NCI-H146 (cell line): ENCODE measurements at places on chromosomes 1 and 21.

DNA sequence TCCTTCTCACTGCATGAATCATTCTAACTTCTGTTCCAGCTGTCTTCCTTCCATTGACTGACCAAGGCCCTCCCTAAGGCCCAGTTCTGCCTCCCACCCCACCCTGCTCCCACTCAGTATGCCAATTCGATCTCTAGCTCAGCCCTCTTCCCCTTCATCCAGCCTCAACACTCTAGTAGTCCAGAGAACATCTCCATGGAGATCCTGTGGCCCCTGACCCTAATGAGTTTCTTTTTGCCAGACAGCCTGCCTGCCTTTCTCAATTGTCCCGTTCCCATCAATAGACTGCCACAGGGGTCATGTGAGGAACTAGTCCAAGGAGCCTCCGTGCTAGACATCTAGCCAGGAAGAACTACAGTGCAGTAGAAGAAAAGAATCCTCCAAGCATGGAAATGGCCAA is 26.4 kb downstream of the RRAGC start:
- DNase-seq, result no peak

GRCh38 chr1:218558271-218558810 is 213.2 kb downstream of the TGFB2 start:
- DNase-seq, result no peak

DNA sequence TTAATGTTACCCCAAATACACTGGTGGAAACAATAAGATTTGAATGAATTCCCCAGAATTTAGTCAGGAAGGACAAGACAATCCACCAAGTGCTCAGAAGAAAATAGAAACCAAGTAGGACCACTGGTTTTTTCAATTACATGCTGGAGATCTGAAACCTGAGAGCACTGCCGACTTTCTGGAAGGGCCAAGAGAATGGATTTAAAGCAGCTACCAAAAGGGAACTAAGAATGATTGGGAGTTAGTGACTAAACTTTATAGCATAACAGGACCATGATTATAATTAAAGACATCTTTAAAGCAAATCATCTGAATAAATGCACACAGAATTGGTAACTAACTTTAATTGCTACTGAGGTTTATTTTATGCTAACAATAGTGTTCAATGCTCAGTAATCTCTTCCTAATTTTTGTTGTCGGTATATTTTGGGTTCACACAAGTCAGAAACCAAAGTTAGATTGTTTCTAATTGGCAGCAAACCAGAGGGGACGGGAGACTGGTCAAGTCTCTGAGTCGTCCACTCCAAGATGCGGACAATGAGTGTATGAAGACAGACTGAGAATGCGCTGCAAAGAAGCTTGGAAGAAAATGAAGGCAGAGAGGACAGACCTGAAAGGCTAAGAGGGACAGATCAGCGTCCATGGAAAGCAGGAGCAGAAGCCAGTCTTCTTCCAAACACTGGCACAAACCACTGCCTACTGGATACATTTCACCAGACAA is 2.3 kb upstream of the RGS13 start:
- DNase-seq, result no peak

GRCh38 chr1:229751610-229752009 is 125.6 kb downstream of the URB2 start:
- DNase-seq, result peak; percentile 17

- DNase-seq, result peak; percentile 63
These were observed 33.9 kb upstream of the LGALS8 start for GRCh38 chr1:236489710-236490377.

DNA sequence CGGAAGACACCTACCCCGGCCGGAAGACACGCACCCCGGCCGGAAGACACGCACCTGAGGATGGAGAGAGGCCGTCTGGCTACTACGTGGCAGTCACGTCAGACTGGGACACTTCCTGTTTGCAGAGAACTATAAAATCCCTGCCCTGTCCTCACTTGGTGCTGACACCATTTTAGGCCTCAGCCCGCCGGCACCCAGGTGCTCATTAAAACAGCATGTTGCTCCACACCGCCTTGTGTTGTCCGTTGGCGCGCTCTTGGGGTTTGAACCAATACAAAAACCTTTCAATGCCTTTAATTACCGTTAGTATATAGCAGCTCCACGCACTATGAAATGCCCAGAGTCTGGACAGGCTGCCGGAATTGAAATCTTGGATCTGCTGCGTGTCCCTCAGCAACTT is 34.7 kb downstream of the VN1R5 start:
- no peak for DNase-seq

- DNase-seq, result no peak
These were observed 36.6 kb upstream of the TMEM51 start for GRCh38 chr1:15116966-15117365.

DNA sequence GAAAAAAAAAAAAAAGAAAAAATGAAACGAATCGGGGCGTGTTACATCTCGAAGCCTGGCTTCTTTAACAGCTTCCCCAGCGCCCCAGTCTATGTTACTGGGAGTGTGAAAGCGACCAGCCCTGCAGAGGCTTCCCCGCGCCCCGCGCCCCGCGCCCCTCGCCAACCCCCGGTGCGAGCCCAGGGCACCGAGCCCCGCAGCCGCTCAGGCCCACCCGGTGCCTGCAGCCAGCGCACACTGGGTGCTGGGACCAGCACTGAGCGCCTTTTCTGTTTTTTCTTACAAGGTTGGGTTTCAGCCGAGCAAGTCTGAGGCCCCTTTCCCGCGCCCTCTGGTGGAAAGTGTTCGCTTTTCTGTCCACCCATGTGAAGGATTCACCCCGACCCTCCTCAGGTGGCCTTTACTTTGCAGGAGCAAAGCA is 42.1 kb upstream of the ZNF496 start:
- no peak for DNase-seq

DNA sequence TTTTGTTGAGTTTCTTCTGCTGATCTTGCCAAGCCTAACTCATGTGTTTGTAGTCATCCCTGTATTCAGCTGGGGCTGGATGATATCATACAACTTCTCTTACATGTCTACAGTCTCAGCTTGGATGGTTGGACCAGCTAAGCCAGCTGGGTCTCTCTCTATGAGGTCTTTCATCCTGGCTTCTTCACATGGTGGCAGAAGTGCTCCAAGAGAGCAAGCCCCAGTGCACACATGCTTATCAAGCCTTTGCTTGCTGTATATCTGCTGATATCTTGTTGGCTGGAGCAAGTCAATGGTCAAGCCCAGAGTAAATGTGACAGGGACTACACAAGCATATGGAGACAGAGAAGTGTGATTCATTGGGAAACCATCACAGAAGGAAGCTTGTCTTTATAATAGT is 29.2 kb upstream of the SLC44A5 start:
- no peak for DNase-seq

GRCh38 chr1:202146279-202146678 is 1.7 kb upstream of the ARL8A start:
- DNase-seq, result no peak

GRCh38 chr1:207669528-207670009 is 24.6 kb downstream of the CR1L start:
- peak; percentile 19 for DNase-seq

DNA sequence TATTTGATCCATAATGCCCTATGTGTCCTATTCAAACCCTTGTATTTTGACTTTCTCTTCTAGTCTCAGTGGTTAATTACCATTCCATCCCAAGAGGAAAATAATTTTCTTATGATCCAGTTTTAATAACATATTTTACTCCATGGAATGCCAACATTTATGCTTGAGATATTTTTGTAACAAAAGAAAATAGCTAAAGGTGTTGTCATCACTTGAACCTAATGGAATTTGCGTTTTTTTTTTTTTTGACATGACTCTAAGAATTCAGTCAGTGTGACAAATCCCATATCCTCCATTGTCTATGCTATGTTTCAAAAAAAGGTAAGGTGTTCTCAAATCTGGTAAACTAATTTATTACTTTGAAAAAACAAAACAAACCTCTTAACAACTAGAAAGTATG is 324.1 kb upstream of the ADAMTS5 start:
- DNase-seq, result no peak

GRCh38 chr1:66968574-66968973 is 43.8 kb downstream of the MIER1 start:
- no peak for DNase-seq

GRCh38 chr1:26787381-26787705 is 407 bp upstream of the PIGV start:
- peak; percentile 59 for DNase-seq
